Breast epithelium (tissue), 4 donors: ENCODE measurements at places on chromosomes 6 and 20. TPM values are rescaled to one million over a fixed set of nuclear protein-coding genes. Genes with fewer than 3 reads are reported as not detected.

DNA sequence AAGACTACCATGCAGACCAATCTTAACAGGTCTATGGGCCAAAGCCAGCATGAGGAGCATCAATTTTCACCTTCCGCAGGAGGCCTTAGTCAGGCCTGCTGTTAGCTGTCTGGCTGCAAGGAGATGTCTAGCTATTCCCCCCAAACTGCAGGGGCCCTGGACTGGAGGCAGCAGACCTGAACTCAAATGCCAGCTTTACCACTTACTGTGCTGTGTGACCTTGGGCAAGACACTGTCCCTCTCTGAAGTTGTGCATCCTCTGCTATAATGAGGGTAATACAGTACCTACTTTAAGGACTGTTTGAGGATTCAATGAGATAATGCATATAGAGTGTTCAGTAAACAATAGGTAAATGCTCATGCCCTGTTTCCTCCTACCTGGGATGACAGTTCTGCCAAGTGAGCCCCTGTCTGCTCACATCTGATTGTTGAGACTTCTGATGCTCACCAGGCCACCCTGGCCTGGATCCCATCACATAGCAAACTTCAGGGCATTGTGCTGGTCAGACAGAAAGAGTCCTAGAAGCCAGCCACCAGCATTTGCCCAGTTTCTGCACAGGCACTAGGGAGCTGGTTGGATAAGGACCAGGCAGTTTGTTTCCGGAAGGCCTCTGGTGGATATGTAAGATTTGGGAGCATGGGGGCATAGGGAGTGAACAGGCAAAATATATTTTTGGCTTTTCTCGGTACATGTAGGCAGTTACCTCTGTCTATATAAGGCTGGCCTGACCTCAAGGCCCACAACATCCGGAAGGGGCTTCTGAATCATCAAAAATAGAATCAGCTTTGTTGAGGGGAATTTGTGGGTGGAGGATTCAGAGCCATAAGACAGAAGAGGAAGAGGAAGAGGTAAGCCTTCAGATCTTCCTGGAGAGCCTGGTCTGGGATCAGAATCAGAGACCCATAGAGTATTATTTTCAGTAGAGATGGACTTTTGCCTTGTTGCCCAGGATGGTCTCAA, 2.3 kb upstream of the OCSTAMP start:
- no peaks in the 10 kb centered on the region for H3K27me3 ChIP-seq
- no peak overlapping the region for H3K27ac ChIP-seq
- H3K4me1 ChIP-seq = no peaks in the 10 kb centered on the region
- DNase-seq = no peak

DNA sequence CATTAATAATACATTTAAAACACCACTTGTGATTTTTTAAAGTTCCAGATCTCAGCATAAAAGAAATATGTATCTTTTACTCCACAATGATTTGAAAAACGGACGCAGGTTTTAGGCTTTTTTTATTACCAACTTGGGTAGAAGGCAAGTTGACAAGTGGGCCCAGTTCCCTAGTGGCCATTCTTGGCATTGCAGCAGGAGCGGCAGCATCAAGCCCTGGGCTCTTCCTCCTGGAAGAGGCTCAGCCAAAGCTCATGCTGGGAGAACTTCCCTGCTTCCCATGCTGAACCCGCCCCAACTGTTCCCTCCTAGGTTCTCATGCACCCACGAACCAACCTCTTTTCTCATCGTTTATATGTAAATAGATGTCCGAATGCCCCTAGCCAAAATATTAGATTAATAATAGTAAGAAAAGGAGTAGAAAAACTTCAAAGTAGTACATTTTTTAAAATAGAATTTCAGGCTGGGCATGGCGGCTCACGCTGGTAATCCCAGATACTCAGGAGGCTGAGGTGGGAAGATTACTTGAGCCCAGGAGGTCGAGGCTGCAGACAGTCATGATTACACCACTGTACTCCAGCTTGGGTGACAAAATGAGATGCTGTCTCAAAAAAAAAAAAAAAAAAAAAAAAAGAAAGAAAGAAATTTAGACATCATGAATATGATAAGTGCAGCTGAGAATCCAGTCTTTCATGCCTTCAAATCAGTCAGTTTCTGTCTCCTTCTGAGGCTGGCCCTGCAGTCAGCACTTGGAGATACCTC, 18.2 kb upstream of the MYB start:
- H3K27ac ChIP-seq = no peak overlapping the region
- H3K27me3 ChIP-seq = no peaks in the 10 kb centered on the region
- H3K4me3 ChIP-seq = no peak overlapping the region
- H3K36me3 ChIP-seq = no peaks in the 10 kb centered on the region

Gene STMND1
- 2.5 TPM for total RNA-seq

DNA sequence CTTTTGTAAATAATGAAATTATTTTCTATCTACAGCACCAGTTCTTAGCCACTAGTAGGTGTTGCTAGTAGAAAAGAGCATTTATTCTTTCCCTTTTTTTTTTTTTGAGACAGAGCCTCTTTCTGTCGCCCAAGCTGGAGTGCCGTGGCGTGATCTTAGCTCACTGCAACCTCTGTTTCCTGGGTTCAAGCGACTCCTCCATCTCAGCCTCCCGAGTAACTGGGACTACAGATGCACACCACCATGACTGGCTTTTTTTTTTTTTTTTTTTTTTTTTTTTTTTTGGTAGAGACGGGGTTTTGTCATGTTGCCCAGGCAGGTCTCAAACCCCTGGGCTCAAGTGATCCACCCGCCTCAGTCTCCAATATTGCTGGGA, 6.7 kb downstream of the PCMT1 start:
- no peak overlapping the region for H3K4me3 ChIP-seq
- H3K27ac ChIP-seq = no peak overlapping the region
- H3K36me3 ChIP-seq = no peaks in the 10 kb centered on the region
- no peaks in the 10 kb centered on the region for H3K27me3 ChIP-seq
- DNase-seq = no peak
